ENCODE measurements at places on chromosomes 16 and 17.

GRCh38 chr17:5430413-5430999 is 8.4 kb downstream of the C1QBP start:
- no peak for DNase-seq

DNA sequence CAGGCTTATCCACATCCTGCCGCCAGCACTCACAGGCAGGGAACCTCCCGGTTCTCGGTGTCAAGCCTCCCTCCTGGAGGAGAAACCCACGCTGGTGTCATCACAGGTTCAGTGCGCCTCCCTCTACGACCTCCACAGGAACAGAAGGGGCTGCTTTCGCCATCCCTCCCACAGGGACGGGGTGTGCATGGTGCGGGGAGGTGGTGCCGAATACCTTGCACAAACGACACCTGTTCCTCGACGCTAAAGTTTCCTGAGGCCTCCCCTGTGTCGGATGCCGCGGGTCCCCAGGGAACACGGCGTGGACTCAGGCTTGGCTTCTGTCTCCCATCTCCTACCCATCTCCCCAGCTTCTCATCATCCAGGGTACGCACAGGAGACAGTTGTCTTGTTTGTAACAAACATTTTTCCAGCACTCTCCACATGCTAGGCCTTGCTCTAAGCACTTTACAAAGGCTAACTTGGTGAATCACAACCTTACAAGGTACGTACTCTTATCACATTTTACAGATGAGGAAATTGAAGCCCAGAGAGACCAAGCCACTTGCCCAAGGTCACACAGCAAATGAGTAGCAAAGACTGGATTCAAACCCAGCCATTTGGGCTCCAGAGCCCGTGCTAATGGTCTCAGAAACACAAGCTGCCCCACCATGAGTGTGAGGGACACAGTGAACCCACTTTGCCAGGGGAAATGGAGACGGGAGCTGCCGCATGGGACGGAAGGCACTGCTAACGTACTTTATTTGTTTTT is 271.6 kb downstream of the C16orf95 start:
- DNase-seq = no peak

DNA sequence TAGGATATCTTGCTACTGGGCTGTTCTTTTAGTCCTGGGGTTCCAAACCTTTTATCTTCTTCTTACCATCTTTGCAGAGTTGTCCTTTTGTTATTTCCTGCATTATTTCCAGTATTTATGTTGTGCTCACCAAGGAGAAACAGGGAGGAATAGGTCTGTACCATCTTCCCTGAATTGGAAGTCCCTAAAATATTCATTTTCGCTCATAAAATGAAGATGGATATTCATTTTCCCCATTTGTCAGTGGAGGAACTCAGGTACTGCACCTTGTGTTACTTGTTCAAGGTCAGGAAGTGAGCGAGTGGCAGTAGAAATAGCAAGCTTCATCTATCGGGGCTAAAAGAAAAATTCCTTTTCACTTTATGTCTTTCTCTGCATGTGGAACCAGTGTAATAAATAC is 989.7 kb downstream of the CDH11 start:
- DNase-seq = no peak

- no peak for DNase-seq
Measured at GRCh38 chr16:79599837-79600637, 500 bp downstream of the MAF start.

GRCh38 chr16:24801761-24802302 is 43.9 kb upstream of the SLC5A11 start:
- no peak for DNase-seq

GRCh38 chr17:2610195-2611175 is 17.0 kb downstream of the PAFAH1B1 start:
- no peak for DNase-seq

- DNase-seq = no peak
Measured at GRCh38 chr17:80694992-80695912, 150.6 kb downstream of the RPTOR start.

- no peak for DNase-seq
Measured at GRCh38 chr17:4017377-4017776, 53.1 kb upstream of the ATP2A3 start.

- peak; percentile 21 for DNase-seq
Measured at GRCh38 chr16:11497851-11498289, 88.8 kb downstream of the LITAF start.

GRCh38 chr17:77738751-77739531 is 219.6 kb upstream of the TNRC6C start:
- DNase-seq = no peak

DNA sequence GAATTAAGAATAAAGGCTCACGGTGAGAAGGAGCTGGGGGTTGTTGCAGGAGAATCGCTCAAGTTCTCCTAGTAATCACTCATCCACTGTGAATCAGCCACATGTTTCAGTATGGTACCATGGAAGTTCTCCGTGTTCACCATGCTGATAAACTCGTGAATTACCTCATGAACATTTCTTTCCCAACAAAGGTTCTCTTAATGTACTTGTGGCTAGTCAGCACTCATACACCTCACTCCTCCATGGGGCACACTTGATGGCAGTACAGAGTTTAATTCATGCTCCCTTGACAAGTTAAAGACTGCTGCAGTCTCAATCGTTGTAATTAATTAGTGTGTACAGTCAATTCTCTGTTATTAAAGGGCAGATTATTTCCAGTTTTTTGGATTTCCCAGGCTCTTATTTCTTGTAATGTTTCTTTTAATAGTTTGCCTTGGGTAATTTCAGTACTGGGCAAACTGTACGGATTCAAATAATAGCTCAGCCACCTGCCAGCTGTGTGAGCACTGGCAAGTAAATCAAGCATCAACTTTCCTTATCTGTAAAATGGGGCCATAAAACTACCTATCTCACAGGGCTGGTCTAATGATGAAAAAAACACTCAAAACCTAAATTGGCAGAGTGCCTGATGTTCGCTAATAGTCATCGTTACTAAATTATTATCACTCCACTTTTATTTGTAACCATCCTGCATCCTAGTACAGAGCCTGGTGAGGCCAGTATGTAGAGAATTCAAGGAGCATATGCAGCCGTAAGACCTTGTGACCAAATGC is 6.1 kb downstream of the GOT2 start:
- DNase-seq = no peak

GRCh38 chr17:31321481-31321880 is at the start of gene EVI2A:
EVI2A (minus strand) TSS chr17:31321622; CDS start chr17:31319013, 2,609 bp downstream.
- DNase-seq = no peak

DNA sequence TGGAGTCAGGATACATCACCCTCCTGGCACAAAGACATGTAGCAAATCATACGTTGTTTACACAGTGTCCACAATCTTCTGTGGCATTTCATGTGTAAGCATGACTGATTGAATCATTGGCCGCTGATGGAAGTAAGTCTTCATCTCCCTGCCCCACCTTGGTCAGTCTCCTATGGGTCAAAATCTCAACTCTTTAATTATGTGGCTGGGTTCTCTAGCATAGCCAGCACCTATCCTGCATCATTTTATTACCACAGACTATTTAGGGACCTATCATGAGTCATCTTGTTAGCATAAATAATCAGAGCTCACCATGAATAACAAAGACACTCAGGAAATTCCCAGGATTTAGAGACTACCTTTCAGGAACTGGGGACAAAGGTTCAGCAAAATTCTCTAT is 15.9 kb downstream of the TANC2 start:
- DNase-seq = no peak

- DNase-seq = no peak
Measured at GRCh38 chr17:5825717-5826330, 241.5 kb upstream of the NLRP1 start.

DNA sequence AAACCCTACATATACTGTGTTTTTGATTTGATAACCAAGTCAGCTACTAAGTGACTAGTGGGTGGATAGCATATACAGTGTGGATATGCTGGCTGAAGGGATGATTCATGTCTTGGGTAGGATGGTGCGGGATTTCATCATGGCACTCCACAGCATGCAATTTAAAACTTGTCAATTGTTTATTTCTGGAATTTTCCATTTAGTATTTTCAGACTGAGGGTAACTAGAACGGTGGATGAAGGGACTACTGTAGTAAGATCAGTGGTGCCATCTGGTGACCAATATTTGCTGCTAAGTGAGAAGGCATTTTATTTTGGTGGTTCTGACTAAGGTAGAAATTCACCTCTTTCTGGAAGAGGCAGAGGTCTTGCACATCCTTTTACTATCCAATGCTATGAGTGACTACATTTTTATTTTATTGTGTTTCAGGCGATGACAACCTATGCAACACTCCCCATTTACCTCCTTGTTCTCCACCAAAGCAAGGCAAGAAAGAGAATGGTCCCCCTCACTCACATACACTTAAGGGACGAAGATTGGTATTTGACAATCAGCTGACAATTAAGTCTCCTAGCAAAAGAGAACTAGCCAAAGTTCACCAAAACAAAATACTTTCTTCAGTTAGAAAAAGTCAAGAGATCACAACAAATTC is 3.1 kb downstream of the CDC6 start:
- peak; percentile 22 for DNase-seq

DNA sequence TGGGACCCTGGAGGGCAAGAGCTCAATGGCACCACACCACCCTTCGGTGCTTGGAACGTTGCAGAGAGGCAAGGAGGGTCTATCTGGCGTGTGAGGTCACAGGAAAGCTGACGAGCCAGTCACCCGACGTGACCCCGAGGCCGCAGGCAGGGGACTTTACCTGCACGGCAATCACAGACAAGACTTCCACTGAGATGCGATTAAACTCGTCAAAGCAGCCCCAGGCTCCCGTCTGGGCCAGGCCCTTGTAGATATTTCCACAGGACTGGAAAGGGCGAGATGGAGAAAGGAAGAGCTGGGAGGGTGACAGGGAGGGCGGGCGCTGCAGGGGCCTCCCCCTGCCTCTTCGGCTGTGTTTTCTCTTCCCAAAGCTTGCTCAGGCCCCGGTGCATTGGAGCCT is 78.3 kb downstream of the DNAH17 start:
- no peak for DNase-seq

- no peak for DNase-seq
Measured at GRCh38 chr16:86866986-86867722, 288.8 kb downstream of the FOXL1 start.

GRCh38 chr16:27515874-27516353 is 33.8 kb downstream of the GTF3C1 start:
- DNase-seq = no peak

GRCh38 chr16:30786115-30786935 is 680 bp downstream of the ZNF629 start:
- DNase-seq = no peak

DNA sequence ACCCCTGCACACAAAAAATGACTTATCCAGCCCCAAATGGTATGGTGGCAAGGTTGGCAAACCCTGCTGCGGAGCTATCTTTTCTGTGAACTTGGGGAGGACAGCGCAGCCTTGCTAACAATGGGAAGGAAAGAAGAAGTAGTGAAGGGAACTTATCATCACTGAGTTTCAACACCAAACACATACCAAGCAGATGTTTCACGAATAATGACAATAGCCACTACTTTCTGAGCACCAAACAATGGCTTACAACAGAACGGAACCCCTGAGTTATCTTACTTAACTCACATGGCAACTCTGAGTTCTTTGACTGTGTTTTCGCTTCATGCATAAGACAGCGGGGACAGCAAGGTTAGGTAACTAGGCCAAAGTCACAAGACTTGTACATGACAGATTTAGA is 148.9 kb downstream of the XYLT1 start:
- no peak for DNase-seq

- DNase-seq = no peak
Measured at GRCh38 chr16:8923199-8923598, 40.5 kb downstream of the USP7 start.

GRCh38 chr17:21374441-21375161 is 1.6 kb upstream of the KCNJ12 start:
- no peak for DNase-seq

DNA sequence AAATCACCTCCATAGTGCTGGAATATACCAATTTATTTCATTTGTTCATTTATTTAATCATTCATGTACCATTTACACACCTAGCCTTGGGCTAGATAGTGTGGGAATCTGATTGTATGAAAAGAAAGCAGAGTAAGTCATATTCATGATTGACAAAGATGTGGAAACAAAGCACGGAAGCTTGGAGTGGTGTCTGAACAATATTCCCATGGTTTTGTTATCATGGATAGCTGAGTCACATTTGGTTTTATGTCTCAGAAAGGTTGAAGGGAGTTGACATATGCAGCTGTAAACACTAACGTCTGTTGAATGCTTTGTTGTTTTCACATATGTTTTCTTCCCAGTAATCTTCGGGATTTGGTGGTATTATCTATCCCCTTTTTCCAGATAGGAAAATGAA is 76.6 kb downstream of the MAP2K4 start:
- no peak for DNase-seq

DNA sequence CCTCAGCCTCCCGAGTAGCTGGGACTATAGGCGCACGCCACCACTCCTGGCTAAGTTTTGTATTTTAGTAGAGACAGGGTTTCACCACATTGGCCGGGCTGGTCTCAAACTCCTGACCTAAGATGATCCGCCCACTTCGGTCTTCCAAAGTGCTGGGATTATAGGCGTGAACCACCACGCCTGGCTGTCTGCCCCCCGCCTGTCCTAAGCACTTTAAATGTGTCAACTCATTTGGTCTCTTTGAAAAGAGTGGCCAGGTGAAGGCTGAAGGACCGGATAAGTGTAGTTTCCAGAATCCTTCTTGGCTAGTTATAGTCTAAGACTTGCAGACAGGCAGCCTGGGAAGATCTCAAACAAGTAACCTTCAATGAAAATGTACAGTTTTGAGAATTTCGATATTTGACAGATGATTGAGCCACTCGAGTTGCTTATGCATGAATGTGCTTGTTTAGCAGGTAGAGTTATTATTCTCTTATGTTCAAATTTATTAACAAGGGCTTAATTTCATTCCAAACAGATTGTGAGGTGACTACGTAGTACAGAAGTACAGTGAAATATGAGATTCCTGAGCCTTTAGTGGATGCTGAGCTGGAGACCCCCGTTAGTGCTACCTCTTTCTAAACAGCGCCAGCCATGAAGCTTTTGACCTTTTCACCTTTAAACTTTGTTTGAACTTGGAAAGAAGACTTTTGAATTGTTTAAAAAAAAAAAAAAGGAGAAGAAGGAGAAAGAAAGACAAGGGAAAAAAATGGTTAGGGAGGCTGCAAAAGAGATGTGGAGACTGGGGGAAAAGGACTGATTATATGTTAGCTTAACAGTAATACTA is 164.4 kb upstream of the TBX2 start:
- DNase-seq = no peak

DNA sequence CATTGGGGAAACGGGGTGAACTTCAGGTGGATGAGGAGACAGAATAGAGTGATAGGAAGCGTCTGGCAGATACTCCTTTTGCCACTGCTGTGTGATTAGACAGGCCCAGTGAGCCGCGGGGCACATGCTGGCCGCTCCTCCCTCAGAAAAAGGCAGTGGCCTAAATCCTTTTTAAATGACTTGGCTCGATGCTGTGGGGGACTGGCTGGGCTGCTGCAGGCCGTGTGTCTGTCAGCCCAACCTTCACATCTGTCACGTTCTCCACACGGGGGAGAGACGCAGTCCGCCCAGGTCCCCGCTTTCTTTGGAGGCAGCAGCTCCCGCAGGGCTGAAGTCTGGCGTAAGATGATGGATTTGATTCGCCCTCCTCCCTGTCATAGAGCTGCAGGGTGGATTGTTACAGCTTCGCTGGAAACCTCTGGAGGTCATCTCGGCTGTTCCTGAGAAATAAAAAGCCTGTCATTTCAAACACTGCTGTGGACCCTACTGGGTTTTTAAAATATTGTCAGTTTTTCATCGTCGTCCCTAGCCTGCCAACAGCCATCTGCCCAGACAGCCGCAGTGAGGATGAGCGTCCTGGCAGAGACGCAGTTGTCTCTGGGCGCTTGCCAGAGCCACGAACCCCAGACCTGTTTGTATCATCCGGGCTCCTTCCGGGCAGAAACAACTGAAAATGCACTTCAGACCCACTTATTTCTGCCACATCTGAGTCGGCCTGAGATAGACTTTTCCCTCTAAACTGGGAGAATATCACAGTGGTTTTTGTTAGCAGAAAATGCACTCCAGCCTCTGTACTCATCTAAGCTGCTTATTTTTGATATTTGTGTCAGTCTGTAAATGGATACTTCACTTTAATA is 7.0 kb upstream of the TMEM235 start:
- DNase-seq = peak; percentile 91
